ENCODE measurements at places on chromosomes 11 and 22.

- no peak for DNase-seq
Observed at GRCh38 chr22:49955581-49956417, 4.8 kb upstream of the PIM3 start.

GRCh38 chr11:134710861-134711407, 298.9 kb upstream of the B3GAT1 start:
- DNase-seq: no peak

GRCh38 chr22:42561856-42562255, 8.1 kb downstream of the SERHL2 start:
- DNase-seq: no peak

DNA sequence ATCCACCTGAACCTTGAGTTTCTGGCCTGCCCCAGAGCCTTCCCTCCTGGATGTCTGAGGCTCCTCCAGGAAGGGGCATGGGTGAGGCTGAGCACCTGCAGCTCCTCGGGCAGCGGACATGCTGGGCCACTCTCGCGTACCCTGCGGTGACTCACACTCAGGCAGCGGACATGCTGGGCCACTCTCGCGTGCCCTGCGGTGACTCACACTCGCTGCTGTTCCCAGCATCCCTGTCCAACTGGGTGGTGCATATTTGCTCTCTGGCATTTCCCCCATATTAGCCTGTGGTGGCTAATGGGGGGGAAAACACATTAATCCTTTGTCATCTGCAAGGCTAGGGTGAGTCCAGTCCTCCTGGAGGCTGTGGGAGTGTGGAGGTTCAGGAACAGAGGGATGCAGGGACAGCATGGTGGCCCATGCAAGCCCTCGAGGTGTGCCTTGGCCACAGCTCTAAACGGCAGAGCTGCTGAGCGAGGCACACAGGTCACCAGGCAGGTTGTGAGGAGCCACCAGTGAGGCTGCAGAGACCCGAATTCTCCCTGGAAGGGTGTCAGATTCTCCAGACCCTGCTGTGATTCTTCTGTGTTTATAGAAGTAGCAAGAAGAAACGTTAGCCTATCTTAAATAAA, 728.1 kb downstream of the BRD1 start:
- no peak for DNase-seq

DNA sequence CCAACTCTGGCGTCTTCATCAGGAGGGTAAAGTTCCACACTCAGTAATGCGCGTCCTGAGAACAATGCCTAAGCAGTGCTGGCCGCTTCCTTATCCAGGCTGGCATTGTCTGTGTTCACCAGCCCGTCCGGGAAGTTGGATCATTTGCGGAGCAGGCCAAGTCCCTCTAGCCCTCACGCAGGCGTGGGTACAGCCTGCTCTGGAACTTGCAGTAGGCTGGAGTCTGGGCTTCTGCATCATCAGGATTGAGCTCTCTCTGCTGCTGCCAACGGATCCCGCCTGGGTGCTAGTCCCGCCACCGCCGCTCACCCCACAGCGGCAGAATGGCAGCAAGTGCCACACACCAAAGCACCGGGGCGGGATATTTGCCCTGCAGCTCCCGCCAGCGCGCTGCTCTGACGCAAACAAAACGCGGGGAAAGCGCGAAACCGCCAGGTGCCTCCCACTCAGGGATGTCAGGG, 29.0 kb downstream of the GLYATL1 start:
- no peak for DNase-seq

DNA sequence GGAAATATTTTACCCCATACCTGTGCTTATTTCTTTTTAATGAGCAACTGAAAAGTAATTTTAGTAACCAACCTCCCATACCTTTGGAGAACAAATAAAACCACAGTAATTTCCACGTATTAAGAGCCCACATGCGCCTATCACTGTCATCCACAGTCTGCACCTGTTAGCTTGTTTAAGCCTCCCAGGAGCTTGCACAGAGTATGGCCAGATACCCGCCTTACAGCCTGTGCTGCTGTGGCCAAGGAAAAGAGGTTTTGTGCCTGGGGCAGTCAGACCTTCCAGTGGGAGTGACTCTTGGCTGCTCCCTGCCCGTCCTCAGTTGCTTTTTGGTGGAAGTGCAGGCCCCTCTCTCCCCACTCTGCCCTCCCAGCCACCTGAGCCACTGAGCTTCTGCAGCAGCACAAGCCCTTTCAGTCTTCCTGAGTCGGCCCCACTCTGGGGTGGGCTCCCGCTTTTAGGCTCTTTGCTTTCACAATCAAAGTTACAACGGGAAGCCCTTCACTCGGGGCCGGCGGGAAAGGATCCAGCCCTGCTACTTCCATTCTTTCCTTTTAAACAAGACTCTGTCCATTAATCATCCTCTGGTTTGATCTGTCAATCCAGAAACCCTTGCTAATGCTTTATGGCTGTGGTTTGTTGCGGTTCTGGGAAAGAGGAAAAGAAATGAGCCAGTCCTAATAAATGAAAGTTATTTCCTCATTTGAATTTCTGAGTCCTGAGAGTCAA, 308.8 kb downstream of the TBC1D22A start:
- DNase-seq: no peak

DNA sequence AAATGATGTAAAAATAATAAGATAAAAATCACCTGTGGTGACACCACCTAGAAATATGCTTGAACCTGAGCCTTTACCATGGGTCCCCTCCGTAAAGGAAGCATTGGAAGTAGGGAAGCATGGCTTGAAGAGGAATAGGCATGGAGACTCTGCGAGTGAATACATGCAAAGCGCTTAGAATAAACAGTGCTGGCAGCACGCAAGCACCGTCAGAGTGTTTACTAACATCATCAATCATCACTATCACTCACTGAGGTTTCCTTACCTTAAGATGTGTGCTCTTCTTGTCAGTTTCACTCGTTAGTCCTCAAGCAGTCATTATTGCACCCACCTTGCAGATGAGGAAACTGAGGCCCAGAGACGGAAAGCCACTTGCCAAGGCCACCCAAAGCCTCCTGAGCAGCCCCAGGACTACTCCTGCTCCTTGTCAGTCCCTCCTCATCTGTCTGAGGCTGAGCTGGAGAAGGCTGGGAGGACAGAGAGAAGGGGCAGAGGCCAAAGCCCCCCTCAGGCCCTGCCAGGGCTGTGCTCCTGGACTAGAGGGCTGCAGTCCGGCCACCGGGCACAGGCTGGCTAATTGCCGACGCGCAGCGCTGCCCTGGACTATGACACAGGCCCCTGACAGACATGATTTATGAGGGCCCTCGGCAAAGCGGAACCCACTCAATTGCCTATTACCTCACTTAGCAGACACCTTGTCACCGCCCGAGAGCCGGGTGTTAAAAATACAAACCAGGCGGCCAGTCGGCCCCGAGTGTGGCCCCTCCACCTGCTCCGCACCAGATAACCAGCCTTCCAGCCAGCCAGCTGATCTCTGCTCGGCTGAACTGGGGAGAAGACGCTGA, 168.9 kb downstream of the MN1 start:
- DNase-seq: no peak

Data from stimulated activated CD8-positive, alpha-beta memory T cell treated with anti-CD3 and anti-CD28 coated beads, Interleukin-7, amount 100 ng/mL, for 24 hours (primary cell).